ENCODE measurements at places on chromosomes 16 and 17. TPM values are rescaled to one million over a fixed set of nuclear protein-coding genes. Genes with fewer than 3 reads are reported as not detected.
A peak's percentile ranks its signal among the peaks of the same experiment; 100 is the strongest.

- no peak for DNase-seq
These were observed 9.4 kb downstream of the MLKL start for GRCh38 chr16:74691093-74691855.

DNA sequence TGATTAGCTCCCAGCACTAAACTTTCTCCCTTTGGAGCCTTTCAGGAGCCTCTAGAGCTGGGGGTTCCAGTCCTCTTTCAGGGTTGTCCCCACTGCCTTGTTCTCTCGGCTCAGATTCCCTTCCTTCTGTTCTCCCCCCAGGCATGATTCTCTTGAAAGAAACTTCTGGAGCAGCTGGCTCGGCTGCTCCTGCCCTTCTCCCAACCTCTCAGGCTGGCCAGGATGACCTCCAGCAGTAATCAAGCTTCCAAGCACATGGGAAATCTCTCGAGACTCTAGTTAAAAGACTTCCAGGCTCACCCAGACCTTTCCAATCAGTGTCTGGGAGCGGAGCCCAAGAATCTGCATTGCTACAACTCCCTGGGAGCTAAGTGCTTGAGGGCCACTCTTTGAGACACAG lies 3.6 kb downstream of the SDK2 start:
- DNase-seq, result no peak

DNA sequence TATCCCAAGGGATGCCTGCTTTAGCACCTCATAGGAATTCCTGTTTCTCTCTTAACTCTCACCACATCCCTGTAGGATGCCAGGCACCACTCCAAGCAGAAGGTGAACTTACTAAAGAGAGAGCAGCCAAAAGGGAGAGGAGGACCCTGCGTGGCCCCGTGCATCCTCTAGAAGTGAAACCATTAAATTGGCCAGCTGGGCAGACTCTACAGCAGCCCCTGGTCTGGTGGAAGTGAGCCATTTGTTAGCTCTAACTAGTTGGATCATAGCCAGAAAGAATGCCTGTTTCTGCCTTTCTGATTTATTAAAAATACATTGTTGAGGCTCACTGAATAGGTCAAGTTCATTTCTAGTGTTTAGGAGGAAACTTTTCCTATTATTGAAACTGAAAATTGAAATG lies 22.3 kb downstream of the TMEM11 start:
- DNase-seq, result no peak

DNA sequence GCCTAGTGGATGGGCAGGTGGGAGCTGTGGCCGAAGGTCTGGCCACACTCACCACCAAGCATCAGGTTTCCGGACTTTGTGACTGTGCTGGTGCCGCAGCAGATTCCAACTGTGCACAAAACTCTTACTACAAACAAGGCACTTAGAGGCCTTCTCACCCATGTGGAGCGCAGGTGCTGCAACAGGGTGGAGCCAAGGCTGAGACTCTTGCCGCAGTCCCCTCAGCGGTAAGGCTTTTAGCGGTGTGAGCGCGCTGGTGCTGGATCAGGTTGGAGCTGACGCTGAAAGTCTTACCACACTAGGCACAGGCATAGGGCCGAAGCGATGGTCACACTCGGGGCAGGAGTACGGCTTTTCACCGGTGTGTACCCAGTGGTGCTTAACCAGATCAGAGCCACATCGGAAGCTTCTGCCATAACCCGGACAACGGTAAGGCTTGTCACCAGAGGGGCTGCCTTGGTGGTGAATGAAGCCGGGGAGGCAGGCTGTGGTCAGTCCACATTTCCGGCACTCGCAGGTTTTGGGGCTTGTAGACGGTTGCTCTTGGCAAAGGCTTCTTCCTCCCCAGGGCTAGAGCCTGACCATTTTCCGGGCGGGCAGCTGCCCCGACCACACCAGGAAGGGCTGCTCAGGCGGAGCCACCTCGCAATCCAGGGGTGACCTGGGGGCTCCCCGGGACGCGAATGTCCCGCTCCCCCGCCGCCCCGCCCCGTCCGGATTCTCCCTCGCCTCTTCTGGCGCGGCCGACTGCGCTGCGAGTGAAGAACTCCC lies 1.0 kb upstream of the ARMC5 start:
- DNase-seq, result peak; percentile 84

GRCh38 chr17:17072546-17072945 lies 30.3 kb downstream of the MPRIP start:
- no peak for DNase-seq

DNA sequence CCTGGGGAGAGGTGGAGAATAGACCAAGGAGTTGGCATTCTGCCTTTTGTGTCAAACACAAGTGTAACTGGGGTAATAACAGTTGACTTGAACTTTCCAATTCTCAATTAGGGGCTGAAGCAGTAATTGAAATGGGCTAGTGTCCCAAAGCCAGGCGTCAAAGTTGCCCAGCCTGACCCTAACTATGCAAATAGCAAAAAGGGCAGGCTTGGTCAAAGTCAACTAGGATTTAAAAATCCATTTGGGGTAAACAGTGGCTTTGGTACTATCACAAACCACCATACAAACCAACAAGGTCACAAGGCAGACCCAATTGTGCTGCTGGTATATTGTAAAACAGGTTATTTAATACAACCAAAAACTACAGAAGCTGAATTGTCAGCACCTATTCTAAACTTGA lies 18.0 kb downstream of the NFE2L1 start:
- no peak for DNase-seq

DNA sequence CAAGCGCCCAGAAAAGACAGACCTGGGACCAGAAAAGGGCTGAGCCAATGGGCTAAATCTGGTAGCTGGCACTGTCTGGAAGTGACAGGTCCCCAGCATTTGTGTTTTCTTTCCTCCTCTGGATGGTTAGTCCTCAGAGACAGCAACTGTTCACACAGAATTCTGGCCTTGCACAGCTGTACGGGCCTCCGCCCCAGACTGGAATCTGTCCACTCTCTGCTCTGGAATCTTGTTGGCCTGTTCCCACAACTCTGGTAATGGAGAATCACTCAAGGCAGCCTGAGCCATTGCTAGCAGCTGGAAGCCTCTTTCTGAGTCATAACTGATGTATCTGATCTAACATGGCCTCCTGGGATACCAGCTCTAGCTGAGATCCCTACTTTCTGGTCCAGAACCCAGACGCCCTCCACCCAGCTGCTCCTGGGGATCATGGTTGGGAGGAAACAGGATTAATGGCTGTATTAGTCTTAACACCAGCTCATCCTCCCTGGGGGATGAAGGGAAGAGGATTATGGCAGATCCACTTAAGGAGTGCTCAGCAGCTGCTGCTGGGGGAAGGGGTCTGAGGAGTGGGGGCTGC lies 9.1 kb downstream of the ZNF668 start:
- peak; percentile 79 for DNase-seq

GRCh38 chr17:66459811-66460270 lies 157.4 kb downstream of the PRKCA start:
- peak; percentile 73 for DNase-seq

DNA sequence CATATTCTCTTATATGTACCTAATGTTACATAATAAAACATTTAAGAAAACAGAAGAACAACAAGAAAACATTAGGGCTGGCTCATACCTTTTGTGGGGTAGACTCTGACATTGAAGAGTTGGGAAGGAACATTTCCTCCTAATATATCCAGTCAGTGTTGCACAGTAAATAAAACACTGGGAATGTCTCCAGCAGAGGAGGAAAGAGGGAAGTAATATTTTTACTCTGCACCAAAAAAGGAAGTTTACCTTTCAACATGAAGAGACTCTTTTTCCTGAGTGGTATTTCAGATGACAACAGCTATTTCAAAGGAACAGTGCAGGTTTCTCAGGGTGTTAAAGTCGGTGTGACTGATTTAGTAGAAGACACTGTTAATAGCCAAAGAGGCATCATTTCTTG lies 31.9 kb downstream of the EPN2 start:
- DNase-seq, result no peak

GRCh38 chr16:67542464-67542863 lies 13.8 kb downstream of the RIPOR1 start:
- peak; percentile 60 for DNase-seq

DNA sequence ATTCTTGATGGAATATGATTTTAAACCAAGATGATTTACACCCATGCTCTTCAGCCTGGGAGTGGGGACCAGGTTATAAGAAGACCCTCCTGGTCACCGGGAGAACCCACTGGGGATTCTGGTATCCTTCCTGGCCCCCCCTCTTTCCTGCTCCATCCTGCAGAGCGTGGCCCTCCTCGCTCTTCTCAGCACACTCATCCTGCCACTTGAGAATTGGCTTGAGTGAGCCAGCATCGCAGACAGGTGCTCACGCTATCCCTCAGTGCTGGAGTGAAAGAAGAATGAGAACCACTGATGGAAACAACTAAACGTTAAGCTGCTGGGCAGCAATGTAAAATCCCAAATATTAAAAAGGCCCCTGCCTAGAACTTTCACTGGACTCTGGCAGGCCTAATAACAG lies 98.0 kb downstream of the CYTH1 start:
- no peak for DNase-seq

DNA sequence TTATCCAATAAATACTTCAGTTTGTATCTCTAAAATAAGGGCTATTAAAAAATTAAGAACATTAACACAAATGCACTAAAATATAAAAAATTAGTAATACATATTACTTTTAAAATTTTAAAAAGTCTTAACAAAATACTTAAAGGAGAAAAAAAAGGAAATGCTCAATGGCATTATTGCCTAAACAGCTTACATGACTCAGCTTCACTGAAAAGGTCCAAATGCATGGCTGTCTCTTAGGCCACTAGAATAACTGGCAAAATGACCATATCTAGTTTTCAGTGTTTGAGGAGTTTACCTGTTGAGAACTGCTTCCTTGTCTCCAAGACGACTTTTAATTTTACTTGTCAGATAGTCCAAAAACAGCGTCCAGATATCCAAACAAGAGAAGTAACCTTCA lies 66.0 kb downstream of the XPO6 start:
- no peak for DNase-seq

DNA sequence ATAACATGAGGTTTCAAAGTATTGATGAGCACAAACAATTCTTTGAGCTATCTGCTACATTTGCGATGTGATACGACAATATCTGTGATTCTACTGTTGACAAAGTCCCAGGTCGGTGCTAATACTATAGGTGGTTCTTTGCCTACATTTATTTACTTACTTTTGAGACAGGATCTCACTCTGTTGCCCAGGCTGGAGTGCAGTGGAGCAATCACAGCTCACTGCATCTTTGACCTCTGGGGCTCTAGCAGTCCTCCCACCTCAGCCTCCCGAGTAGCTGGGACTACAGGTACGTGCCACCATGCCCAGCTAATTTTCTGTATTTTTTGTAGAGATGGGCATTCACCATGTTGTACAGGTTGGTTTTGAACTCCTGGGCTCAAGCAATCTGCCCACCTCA lies 343.4 kb downstream of the SHISA9 start:
- DNase-seq, result no peak

- DNase-seq, result peak; percentile 47
These were observed 126.3 kb downstream of the ABCC1 start for GRCh38 chr16:16075488-16076422.

DNA sequence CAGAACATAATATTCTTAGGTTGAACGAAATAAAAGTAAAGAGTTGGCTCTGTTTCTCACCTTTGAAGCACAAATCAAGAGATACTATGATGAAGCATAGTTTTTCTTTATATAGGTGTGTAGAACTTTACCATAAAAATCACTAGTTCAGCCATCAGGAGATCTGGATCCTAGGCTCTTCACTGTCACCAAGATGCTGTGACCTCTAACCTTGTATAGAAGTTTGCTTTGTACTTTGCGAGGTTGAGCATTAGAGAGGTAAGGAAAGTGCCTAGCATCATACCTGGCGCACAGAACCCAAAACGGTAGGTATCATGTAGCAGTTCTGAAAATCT lies 553 bp upstream of the CDC6 start:
- no peak for DNase-seq

DNA sequence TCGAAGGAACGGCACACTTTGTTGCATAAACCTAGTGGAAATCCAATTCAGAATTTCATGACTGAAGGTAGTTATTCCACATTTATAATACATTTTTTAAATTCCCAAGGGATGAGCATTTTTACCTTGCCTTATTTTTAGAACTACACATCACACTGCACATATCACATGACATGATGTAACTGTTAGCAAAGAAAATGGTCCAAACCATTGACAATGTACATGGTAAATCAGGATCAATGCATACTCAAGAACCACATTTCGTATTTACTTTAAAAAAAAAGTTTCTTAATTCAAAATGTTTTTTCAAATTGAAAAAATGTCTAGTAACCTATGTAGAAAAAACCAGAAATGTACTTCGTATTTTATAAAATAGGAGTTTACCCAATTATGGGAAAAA lies 2.5 kb downstream of the KANSL1 start:
- DNase-seq, result no peak

DNA sequence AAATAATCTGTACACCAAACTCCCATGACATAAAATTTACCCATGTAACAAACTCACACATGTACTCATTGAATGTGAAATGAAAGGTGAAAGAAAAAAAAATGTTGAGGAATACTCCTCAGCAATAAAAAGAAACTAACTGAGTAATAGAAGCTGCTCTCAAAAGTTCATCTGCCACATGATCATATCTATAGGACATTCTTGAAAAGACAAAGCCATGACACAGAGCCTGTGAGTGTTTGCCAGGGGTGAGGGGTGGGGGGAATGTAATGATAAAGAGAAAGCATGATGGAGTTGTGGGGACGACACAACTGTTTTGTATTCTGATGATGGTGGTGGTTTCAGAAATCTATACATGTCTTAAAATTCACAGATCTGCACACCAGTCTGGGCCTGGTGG lies 52.2 kb upstream of the TMC5 start:
- DNase-seq, result no peak

- peak; percentile 69 for DNase-seq
These were observed at the start of gene AOC3 for GRCh38 chr17:42850954-42851353. AOC3 (plus strand) TSS chr17:42851199; CDS start chr17:42851344, 145 bp downstream.

- DNase-seq, result no peak
These were observed 13.2 kb upstream of the VPS35L start for GRCh38 chr16:19542138-19542821.

- DNase-seq, result no peak
These were observed 41.8 kb downstream of the MRM1 start for GRCh38 chr17:36643086-36643685.

GRCh38 chr16:1287982-1288670 lies 21.3 kb upstream of the UBE2I start:
- no peak for DNase-seq

DNA sequence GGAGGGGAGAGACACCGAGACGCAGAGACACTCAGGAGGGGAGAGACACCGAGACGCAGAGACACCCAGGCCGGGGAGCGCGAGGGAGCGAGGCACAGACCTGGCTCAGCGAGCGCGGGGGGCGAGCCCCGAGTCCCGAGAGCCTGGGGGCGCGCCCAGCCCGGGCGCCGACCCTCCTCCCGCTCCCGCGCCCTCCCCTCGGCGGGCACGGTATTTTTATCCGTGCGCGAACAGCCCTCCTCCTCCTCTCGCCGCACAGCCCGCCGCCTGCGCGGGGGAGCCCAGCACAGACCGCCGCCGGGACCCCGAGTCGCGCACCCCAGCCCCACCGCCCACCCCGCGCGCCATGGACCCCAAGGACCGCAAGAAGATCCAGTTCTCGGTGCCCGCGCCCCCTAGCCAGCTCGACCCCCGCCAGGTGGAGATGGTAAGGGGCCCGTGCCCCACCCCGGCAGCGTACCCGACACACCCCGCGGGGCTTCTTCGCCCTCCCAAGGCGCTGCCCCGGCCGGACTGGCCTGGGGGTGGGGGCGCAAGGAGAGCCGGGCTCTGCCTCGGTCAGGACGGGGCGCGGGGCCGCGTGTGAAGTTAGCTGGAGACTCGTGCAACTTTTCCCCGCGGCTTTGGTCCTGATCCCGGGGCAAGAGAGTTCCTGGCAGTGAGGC lies 427 bp downstream of the PPP1R1B start:
- no peak for DNase-seq

Gene OR2C1
- not detected for total RNA-seq

Gene PLA2G10
- total RNA-seq, result not detected

Gene MARCHF10
- not detected for total RNA-seq

Gene CD300E
- total RNA-seq, result 0.29 TPM

Gene TP53TG3D
- not detected for total RNA-seq

Data from stomach (tissue), 19 donors.